Dorsolateral prefrontal cortex (tissue), 122 donors: ENCODE measurements at places on chromosomes 1 and 21.

DNA sequence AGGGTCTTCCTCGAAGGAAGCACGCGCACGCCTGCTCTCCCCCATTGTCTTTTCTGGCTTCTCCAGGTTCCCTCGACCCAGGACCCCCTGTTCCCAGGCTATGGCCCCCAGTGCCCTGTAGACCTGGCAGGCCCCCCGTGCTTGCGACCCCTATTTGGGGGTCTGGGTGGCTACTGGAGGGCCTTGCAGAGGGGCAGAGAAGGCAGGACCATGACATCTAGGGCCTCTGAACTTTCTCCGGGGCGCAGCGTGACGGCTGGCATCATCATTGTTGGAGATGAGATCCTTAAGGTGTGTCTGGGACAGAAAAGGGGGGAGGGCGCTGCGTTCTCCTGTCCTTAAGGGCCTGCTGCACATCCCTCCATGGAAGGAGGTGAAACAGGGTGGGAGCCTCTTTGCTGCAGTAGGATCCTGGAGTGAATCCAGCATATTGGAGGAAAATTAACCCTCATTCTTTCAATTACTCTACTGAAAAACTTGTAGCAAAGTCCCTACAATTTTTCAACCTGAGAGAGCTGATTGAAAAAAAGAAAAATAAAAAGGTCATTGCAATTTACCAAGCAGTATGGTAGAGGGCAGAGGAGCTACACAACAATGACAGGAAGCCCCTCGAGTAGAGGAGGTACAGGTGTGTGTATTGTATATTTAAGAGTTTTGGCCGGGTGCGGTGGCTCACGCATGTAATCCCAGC lies 777 bp downstream of the FLAD1 start:
- no peak for DNase-seq

GRCh38 chr1:101136739-101137138 lies 100.1 kb upstream of the S1PR1 start:
- DNase-seq, result no peak

- DNase-seq, result no peak
Observed at GRCh38 chr1:152426731-152427130, 12.7 kb upstream of the CRNN start.

DNA sequence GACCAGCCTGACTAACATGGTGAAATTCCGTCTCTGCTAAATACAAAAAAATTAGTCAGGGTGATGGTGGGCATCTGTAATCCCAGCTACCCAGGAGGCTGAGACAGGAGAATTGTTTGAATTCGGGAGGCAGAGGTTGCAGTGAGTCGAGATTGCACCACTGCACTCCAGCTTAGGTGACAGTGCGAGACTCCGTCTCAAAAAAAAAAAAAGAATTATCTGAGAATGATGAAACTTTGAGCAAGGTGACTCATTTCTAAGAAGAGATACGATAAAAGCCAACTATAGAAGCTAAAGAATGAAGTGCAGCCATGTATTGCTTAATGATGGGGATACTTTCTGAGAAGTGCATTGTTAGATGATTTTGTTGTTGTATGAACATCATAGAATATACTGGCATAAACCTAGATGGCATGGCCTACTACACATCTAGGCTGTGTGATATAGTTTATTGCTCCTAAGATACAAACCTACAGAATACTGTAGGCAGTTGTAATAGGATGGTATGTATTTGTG lies 64.7 kb downstream of the SNRPE start:
- no peak for DNase-seq

DNA sequence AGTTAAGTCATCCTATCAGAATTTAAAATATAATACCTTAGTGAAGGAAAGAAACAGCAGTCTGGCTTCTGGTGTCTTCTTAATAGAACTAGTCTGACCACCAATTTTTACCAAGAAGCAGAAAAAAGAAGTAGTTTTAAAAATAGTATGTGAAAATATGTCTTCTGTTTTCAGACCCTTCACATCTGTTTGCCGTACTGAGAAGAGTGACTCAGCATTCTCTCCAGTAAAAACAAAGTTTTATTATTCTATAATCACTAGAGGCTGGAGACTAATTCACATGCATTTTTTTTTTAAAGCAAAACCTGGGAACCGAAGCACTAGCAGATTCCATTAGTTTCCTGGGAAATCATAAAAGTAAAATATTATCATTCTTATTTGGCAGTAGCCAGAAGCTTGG lies 163.8 kb downstream of the COL24A1 start:
- DNase-seq, result no peak

DNA sequence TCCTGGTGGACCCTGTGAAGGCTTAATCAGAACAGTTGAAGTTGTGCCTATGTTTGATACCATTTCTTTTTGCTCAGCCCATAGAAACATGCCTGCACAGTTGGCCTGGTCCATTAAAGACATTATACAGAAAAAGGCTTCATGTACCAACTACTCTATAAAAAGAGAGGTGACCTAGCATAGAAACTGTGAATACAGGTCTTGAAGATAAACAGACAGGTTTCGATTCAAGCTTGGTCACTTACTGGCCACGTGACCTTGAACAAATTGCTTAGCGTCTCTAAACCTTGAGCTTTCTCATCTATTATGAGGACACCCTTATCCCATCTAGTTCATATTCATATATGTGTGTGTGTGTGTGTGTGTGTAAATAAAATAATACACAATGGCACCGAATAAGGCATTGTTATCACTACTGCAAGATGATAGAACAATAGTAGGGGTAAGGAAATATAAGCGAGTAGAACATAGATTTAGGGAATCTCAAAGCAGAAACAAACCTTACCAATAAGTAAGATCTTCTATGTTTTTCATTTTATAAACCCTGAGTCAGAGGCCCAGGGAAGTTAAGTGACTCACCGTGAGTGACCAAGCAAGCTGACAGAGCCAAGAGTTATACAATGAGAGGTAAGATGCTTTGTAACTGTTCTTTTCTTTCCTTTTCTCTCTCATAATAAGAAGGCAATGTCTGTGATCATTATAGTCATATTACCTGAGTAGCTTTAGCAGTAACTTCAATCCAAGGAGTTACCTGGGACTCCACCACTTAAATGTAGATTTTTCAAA lies 476.8 kb upstream of the DEPDC1 start:
- no peak for DNase-seq

DNA sequence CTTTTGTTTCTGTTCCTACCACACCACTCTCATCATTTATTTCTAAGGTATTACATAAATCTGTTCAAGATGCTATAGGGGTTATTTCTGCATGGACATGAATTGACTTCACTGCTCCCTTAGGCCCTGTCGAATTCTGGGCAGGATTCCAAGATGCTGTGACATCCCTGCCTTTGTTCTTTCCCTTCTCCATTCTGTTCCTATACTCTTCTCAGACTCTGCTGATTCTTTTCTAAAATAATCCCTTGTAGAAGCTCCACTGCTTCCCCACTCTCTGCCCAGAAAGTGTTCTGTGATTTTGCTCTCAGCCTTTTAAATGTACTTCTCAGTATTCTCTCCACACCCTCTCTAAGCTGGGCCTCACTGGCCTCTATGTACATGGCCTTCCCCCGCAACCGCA lies 99.2 kb downstream of the PHTF1 start:
- no peak for DNase-seq

DNA sequence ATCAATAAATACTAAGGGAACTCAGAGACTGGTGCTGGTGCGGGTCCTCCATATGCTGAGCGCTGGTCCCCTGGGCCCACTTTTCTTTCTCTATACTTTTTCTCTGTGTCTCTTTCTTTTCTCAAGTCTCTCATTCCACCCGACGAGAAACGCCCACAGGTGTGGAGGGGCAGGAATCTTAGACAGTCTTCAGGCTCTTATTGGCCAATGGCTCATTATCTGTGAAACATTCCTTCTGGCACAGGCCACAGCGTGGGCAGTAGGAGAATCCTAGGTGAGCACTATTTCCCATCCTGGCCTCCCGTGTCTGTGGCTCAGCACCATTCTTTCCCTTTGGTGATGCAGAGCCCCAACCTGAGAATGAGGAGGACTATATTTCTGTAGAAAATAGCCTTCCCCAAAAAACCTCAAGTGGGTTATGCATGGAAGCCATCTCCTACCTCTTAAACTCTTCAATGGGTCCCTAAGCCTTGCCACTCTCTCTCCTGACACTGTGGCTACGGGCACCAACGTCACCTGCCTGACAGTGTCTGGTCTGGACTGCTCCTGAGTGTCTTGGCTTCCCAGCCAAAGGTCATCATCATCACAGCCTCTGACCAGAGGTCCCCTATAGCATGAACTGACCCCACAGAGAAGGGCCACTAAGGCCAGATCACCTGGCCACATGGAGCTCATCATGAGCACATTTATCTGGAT lies 6.2 kb upstream of the SLAMF1 start:
- DNase-seq, result no peak

GRCh38 chr1:226223786-226224244 lies 351 bp downstream of the MIXL1 start:
- DNase-seq, result no peak

GRCh38 chr1:229480495-229480894 lies 27.6 kb downstream of the NUP133 start:
- DNase-seq, result no peak

DNA sequence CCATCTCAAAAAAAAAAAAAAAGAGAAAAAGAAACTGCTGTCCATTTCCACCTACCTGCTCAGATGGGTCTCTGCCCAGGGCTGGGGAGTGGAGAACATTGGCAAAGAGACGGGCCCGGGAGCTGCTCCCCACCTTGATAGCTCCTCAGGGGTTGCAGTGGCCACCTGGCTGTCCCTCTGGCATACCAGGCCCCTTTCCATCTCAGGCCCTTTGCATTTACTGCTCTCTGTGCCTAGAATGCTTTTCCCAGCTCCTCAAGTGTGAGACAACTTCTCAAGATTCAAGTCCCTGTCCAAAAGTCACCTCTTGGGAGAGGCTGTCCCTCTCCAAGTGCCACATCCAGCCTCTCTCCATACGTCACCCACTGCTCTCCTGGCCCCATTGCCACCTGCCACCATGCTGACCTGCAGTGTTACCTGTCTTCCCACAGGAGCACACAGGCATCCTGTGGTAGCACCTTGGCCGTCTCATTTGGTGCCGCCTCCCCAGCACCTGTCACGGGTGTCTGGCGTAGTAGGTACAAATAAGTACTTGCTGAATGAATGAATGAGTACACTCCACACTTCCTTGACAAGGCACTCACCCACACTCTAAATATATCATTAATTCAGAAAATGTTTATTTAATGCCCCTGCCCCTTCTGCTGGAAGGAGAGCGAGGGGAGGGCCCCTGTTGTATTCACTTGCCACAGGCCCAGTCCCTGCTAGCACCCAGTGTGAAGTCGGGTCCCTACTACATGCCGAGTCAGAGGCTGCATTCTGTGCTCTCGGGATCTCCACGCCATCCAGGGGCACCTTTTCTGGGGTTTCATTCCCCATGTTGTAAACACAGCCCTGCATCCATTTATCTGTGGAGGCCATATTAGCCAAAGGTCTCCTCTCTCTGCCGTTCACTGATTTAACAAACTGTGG lies 48.8 kb downstream of the DISP3 start:
- DNase-seq, result no peak

DNA sequence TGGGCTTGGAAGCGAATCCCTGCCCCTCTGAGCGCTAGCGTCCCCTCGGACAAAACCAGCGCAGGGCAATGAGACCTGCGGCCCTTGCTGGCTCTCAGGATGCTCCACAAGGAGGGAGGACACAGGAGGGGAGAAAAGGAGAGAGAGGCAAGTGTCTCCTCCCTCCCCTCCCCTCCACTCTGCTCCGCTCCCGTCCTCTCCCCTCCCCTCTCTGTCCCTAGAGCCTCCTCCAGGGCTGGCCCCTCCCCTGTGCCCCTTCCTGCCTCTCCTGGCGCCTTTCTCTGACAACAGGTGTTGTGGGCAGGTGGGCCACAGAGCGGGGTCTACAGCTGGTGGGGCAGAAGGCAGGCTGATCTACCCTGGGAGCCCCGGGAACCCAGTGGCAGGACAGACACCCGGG lies 35.2 kb downstream of the TP73 start:
- no peak for DNase-seq

DNA sequence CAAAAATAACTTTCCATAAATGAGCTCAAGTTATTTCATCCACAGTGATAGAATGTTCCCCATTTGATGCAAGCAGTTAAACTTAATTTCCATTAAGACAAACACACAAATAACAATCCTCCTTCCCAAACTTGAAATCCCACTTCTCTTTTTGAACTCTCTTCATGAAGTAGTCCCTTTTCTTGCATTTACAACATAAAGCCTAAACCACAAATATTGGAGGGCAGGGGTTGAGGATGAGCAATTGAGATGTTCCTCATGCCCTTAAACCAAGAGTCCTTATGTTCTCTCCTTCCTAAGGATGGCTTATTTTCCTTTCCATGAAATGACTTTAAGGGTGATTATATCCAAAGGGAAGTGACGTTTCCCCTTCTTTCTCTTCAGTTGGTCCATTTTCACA lies 228.8 kb downstream of the DISC1 start:
- DNase-seq, result no peak

- DNase-seq, result no peak
Observed at GRCh38 chr21:32413697-32414578, 1.4 kb downstream of the EVA1C start.
